ENCODE measurements at places on chromosomes 3 and 15. TPM values are rescaled to one million over a fixed set of nuclear protein-coding genes. Genes with fewer than 3 reads are reported as not detected.

Gene CSPG4
- total RNA-seq, result 0.13 TPM

Gene RGMA
- 0.56 TPM for total RNA-seq

Gene CCDC54
- total RNA-seq, result not detected

Gene SLC12A1
- not detected for total RNA-seq

Gene P2RY12
- not detected for total RNA-seq

Gene GOLGA6B
- total RNA-seq, result not detected

Gene CCDC13
- 0.41 TPM for total RNA-seq

Gene ATP2B2
- total RNA-seq, result 0.09 TPM

Gene NRG4
- total RNA-seq, result 1.3 TPM

Gene ALG1L2
- total RNA-seq, result not detected

Gene VPS39
- 15.7 TPM for total RNA-seq

Gene ANKRD34C
- not detected for total RNA-seq

Gene ALPK3
- total RNA-seq, result 0.14 TPM

Gene GRAMD2A
- 0.12 TPM for total RNA-seq

Gene SPINT1
- total RNA-seq, result 0.91 TPM

Gene EPHA3
- total RNA-seq, result not detected

Gene MEX3B
- total RNA-seq, result 4.2 TPM

Gene NDUFB4
- total RNA-seq, result 215 TPM

Gene C3orf85
- total RNA-seq, result not detected

Gene TXNRD3
- 5.9 TPM for total RNA-seq

Gene CRABP1
- 1.3 TPM for total RNA-seq

Gene PLXND1
- total RNA-seq, result 96.4 TPM

Gene SNX33
- 14.5 TPM for total RNA-seq

Gene MME
- total RNA-seq, result not detected

Gene SCAANT1
- not detected for total RNA-seq

Gene ERICH6
- not detected for total RNA-seq

Gene STRC
- total RNA-seq, result 0.17 TPM

Gene CHRNA5
- total RNA-seq, result 35.1 TPM

Gene TICRR
- 10.9 TPM for total RNA-seq

Measured in A549 treated with Mapracorat at 1 μM for 4 hours (cell line).